ENCODE measurements at places on chromosomes 3 and 15.

DNA sequence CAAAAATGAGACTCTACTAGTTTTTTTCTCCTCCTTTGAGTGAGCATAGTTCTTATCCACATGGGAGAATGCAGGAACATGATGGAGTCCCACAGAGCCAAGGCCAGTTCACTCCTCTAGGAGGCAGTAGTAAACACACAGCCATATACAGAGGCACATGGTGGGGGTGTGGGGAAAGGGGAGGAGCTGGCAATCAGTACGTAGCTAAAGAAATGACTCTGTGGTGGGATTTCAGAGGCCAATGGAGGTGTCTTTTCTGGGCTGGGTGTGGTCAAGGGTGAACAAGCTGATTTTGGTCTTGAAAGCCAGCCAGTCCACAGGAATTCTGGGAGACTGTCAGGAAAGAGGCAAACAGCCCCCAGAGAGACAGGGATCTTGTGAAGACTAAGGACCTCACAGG, 6.6 kb upstream of the RAB11A start:
- peak; percentile 30 for DNase-seq

GRCh38 chr3:115062009-115062408, 85.1 kb downstream of the ZBTB20 start:
- no peak for DNase-seq

DNA sequence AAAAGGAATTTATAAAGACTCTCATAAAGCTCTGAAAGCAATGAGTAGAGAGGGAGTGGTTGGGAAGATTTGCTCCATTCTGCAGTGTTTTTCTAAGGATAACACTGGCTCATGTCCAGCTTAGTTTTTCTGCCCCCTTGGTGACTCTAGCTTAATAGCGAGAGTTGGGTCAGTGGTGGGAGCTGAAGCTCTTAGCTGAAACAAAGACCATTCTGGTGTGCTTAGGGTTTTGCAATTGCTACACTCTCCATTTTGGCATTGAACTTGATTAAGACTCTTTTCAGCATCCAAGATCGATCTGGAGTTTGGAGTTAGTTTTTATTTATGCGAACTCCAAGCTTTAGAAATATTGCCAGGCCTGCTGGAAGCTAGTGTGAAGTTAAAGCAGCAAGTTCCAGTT, 98.0 kb downstream of the ATG7 start:
- DNase-seq: no peak

- DNase-seq: no peak
Observed at GRCh38 chr3:171200750-171201088, 174.2 kb upstream of the SLC2A2 start.

DNA sequence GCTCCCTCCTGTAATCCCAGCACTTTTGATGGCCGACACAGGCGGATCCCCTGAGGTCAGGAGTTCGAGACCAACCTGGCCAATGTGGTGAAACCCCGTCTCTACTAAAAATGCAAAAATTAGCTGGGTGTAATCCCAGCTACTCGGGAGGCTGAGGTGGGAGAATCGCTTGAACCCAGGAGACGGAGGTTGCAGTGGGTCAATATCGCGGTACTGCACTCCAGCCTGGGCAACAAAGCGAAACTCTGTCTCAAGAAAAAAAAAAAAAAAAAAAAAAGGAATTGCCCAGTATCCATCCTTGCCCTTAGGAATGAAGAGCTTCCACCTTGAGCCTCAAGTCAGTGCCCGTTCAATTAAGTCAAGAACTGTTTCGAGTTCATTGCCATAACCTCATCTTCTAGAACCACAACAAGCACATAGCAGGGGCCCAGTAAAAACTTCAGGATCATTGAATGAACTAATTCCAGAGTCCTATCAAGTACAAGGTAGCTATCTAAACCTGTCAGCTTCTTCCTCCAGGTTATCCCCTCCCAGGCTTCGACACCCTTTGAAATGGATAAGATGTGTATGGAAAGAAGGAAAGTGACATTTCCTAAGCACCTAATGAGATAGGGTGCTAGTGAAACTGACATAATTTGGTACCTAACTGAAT, 826 bp downstream of the DBR1 start:
- no peak for DNase-seq

GRCh38 chr15:77514641-77515402, 94.1 kb downstream of the HMG20A start:
- DNase-seq: no peak

DNA sequence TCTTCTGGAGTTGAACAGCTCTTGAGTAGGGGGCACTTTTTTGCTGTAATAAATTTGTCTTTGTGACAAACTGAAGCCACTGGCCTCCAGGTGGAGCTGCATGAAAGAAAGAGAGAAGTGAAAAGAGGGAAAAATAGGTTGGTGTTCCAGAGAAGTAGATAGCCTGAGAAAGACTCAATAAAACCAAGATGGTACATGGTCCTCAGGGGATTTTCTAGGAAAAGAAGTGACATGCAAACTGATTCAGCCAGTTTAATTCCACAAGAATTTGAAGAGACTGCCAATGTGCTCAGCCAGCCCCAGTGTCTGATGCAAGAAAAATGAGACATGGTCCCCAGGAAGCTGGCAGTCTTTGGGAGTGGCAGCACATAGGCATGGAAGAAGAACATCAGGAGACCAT, 152.7 kb downstream of the CD47 start:
- no peak for DNase-seq

- no peak for DNase-seq
Observed at GRCh38 chr15:100330221-100330620, 11.6 kb downstream of the ADAMTS17 start.

- DNase-seq: no peak
Observed at GRCh38 chr3:69197455-69197854, 75.1 kb upstream of the LMOD3 start.

- no peak for DNase-seq
Observed at GRCh38 chr3:23880703-23881339, 36.0 kb downstream of the NKIRAS1 start.

- DNase-seq: no peak
Observed at GRCh38 chr3:160434071-160434470, 15.5 kb downstream of the TRIM59 start.

DNA sequence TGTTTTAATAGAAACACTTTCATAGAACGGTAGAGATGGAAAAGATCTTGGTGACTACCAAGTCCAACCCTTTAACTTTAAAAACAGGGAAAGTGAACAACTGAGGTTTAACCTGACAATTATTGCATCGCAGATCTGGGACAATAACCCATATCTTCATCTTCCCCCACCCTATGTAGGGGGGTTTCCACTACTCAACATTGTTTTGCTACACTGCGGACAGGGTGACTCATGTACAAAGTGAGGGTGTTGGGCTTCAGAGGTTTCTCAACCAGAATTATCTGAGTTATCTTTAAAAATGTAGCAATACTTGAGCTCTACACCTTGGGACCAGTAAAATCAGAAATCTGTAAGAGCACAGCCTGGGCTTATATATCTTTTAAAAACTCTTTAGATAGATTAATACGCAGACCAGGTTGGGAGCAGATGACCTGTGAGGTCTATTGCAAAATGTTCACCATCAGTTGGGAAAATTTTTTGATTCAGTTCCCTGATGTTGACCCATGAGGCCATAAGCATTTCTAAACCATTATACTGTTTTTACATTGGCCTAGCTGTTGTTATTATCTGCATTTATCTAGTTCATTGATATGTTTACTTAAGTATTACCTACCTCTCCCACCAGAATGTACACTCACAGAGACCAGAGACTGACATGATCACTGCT, 103.6 kb upstream of the ICE2 start:
- DNase-seq: no peak

DNA sequence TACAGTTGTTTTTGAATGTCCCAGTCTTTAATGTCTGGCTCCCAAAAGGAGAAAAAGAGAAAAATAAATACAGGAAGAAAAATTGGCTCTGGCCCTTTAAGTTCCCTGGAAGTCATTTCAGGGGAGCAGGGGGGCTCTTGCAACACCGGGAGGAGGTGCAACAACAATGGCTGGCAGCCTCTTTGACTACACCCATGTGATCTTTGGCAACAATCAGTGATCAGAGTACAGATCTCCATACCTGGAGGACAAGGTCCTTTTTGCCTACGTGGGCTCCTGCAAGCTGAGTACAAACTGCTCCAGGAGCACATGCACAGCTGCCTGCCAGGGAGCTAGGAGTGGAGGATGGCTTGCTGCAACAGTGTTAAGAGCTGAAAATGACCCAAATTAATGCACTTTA, 63.9 kb downstream of the GLCE start:
- no peak for DNase-seq

- no peak for DNase-seq
Observed at GRCh38 chr15:77525907-77526594, 105.4 kb downstream of the HMG20A start.

- DNase-seq: no peak
Observed at GRCh38 chr15:95025924-95026728, 794.8 kb downstream of the MCTP2 start.

DNA sequence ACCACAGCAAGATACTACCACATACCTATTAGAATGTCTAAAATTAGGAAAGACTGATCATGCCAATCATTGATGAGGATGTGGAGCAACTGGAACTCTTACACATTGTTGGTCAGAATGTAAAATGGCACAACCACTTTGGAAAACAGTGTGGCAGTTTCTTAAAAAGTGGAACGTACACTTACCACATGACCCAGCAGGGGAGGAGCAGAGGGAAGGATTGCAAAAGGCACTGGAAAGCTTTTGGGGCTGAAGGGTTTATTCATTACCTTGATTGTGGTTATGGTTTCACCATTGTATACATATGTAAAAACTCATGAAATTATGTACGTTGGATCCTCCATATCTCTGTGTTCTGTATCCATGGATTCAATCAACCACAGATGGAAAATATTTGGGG, 3.3 kb upstream of the EHD4 start:
- no peak for DNase-seq

DNA sequence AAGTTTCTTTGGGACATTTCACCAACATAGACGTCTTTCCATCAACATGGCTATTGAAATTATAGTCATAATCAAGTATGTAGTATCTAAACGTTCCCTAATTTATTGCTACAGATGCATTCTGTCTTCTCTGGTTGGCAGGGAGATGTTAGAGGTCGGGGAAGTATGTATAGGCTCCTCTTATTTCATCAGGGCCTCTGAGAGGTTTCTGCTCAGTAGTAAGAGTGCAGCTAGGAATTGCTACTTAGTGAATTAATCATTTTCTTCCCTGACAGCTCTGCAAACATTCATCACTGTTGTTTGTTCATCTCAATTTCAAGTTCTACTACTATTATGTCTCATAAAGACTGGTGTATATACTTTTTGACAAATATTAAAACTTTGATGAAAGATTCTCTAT, 309.7 kb upstream of the NR2F2 start:
- DNase-seq: no peak

- no peak for DNase-seq
Observed at GRCh38 chr15:52137432-52138357, 25.1 kb upstream of the BCL2L10 start.

DNA sequence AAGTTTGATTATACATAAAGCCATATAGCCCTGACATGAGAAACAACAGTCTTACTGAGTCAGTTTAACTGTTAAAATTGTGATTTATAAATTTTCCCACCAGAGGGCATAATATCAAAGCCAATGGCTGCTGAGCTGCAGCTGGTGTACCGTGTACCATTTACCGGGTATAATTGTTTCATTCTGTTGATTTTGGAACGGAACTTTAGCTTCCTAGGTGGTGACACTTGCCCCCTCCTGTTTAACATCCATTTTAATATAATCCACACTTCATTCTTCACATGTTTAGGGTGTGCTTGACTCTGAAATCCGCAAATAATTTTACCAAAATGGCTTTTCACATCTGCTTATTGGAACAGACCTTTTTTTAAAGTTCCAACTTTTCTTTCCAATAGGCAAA, 72.8 kb downstream of the SLC9A9 start:
- DNase-seq: no peak

DNA sequence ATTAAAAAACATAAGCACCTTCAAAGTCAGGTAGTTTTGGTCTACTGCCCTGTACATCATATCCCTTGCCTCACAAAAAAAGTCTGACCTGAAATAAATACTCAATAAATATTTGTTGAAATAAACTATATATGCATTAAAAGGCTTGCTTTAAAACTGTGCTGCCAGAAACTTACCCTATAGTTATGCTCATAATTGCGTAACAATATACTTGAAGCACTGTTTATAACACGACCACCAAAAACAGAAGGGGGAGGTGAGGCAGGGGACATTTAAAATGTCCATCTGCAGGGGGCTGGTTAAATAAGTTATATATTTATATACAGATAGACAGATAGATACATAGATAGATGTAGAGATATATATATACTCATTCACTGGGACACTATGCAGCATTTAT, 549.5 kb downstream of the MAGI1 start:
- no peak for DNase-seq

GRCh38 chr3:168645180-168645579, 549.5 kb upstream of the GOLIM4 start:
- DNase-seq: no peak

DNA sequence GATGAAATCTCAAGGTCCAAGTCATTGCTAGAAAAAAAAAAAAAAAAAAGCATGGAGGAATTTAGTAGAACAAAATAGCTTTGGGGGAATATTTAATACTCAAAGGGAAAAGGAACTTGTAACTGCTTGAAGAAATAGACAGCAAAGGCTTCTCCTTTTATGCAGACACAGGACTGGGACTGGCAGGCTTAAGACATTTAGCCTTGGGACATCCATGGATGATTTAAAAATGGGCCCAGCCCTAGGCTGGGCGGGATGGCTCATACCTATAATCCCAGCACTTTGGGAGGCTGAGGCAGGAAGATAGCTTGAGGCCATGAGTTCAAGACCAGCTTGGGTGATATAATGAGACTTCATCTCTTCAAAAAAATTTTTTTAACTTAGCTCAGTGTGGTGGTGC, 19.8 kb downstream of the RPSA start:
- no peak for DNase-seq

DNA sequence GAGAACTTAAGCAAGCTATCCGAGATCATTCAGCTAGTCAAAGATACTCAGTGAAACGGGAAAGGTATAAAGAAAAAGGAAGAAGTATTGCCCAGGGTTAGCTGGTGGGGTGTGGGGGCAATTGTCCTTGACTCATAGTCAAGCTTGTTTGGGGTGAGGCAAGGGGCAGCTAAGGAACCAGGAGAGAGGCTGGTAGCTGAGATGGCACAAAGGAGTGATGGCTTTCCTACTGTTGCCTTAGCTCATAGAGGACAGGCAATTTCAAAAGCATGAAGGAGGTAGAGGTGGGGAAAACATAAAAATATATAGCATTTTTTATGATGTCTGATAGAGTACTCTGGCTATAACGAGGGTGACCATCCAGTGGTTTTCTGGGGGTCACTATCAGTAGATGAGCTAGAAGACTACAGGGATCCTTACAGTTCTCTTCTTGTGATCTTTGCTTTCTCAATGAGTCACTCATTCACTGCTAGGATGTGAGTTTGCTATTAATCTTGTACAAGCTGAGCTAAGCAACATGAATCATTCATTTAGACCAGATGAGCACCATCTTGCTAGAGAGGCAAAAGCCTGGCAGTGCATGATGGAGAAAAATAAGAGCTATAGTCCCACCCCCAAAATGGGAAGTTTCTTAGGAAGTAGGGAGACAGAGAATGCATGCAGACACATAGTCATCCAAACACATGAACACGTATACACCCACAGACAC, 207.1 kb upstream of the PFN2 start:
- no peak for DNase-seq

- DNase-seq: no peak
Observed at GRCh38 chr3:25056803-25057351, 371.2 kb upstream of the RARB start.

GRCh38 chr3:134650431-134651346, at the start of gene KY:
Gene KY (minus strand): TSS chr3:134651022. CDS start chr3:134650960, 62 bp downstream.
- DNase-seq: no peak
